Esophagus squamous epithelium (tissue), 5 donors: ENCODE measurements at places on chromosomes 6 and 20. TPM values are rescaled to one million over a fixed set of nuclear protein-coding genes. Genes with fewer than 3 reads are reported as not detected.

GRCh38 chr20:51860111-51860882, 58.0 kb upstream of the SALL4 start:
- H3K36me3 ChIP-seq = no peaks in the 10 kb centered on the region
- no peak overlapping the region for H3K4me3 ChIP-seq
- no peaks in the 10 kb centered on the region for H3K4me1 ChIP-seq
- peaks cover 11% of the 10 kb centered on the region for H3K27me3 ChIP-seq
- no peak for DNase-seq

DNA sequence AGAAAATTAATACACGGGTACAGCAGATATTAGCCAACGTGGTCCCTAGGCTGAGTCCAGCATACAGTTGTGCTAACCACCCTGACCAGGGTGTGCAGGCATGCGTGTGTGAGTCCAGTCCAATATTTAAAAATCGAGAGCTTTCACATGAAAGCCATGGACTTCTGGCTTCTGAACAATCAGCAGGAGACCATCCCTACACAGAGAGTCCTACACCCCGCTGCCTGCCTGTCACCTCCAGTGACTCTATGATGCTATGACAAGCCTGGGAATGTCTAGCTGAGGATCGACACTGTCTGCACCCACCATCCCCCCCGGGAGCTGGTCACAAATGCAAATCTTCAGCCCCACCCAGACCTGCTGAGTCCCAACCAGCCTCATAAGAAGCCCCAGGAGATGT, 7.9 kb downstream of the ACSS1 start:
- peaks cover 47% of the 10 kb centered on the region for H3K4me1 ChIP-seq
- no peak for DNase-seq
- peaks cover 7% of the 10 kb centered on the region for H3K36me3 ChIP-seq
- no peaks in the 10 kb centered on the region for H3K27me3 ChIP-seq
- no peak overlapping the region for H3K4me3 ChIP-seq
- H3K27ac ChIP-seq = peak overlapping the region; percentile 54

DNA sequence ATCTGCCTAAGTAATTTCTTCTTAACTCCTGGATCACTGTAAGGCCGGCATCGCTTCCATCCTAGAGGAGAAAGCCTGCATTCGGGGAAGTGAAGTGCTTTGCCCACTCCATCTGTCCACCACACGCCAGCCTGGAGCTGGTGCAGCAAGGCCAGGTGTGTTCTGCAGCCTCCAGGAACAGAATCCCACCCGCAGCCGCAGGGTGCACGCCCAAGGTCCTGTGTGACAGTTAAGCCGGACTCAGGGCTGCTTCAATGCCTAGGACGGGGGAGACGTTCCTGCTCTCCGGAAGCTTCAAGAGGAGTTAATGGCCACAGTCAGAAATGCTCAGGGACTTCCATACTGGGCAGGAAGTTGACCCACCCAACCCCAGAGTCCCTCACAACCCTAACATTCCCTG, 86.1 kb upstream of the QKI start:
- no peak overlapping the region for H3K27ac ChIP-seq
- H3K4me1 ChIP-seq = no peaks in the 10 kb centered on the region
- H3K4me3 ChIP-seq = no peak overlapping the region
- DNase-seq = no peak
- no peaks in the 10 kb centered on the region for H3K36me3 ChIP-seq
- H3K27me3 ChIP-seq = no peaks in the 10 kb centered on the region

DNA sequence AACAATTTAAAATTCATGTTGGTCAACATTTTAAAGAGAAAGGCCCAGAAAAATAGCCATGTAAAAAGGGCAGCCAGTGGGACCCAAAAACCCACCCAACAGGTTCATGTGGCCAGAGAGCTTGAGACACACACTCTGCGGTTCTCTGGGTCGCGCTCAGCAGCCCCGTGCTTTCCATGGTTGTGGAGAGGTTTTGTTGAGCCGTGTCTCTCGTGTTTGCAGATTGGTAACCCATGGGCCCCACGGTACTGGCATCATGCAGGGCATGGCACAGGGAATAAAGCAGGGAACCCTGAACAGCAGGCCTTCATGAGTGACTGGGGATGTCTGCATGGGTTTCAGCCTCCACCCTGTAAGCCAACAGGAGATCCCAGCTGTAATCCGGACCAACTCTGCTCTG, 127.7 kb upstream of the CST7 start:
- no peak for DNase-seq
- H3K36me3 ChIP-seq = no peaks in the 10 kb centered on the region
- H3K27ac ChIP-seq = no peak overlapping the region
- H3K4me3 ChIP-seq = no peak overlapping the region
- H3K4me1 ChIP-seq = no peaks in the 10 kb centered on the region

GRCh38 chr6:73704260-73704659, 8.3 kb downstream of the CD109 start:
- peak overlapping the region; percentile 85 for H3K27ac ChIP-seq
- H3K36me3 ChIP-seq = no peaks in the 10 kb centered on the region
- no peak overlapping the region for H3K4me3 ChIP-seq
- DNase-seq = no peak
- H3K27me3 ChIP-seq = no peaks in the 10 kb centered on the region

DNA sequence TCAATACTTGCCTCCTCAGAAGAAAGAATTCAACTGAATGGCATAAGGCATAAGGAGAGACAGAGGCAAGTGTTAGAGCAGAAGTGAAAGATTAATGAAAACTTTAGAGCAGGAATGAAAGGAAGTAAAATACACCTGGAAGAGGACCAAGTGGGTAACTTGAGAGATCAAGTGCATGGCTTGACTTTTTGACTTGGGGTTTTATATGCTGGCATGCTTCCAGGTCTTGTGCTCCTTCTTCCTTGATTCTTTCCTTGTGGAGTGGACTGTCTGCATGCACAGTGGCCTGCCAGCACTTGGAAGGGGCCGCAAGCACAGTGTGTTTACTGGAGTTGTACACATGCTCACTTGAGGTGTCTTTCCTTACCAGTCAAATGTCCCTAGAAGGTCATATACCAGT, 222.1 kb upstream of the UFL1 start:
- H3K36me3 ChIP-seq = no peaks in the 10 kb centered on the region
- H3K4me3 ChIP-seq = no peak overlapping the region
- no peaks in the 10 kb centered on the region for H3K27me3 ChIP-seq
- DNase-seq = no peak
- no peak overlapping the region for H3K27ac ChIP-seq

GRCh38 chr6:22071270-22072041, 225.4 kb downstream of the PRL start:
- no peak for DNase-seq
- H3K4me3 ChIP-seq = no peak overlapping the region
- no peaks in the 10 kb centered on the region for H3K27me3 ChIP-seq
- H3K4me1 ChIP-seq = no peaks in the 10 kb centered on the region
- no peaks in the 10 kb centered on the region for H3K36me3 ChIP-seq

GRCh38 chr20:18995455-18995854, 181.9 kb downstream of the SCP2D1 start:
- H3K4me3 ChIP-seq = no peak overlapping the region
- no peaks in the 10 kb centered on the region for H3K36me3 ChIP-seq
- H3K27ac ChIP-seq = no peak overlapping the region

DNA sequence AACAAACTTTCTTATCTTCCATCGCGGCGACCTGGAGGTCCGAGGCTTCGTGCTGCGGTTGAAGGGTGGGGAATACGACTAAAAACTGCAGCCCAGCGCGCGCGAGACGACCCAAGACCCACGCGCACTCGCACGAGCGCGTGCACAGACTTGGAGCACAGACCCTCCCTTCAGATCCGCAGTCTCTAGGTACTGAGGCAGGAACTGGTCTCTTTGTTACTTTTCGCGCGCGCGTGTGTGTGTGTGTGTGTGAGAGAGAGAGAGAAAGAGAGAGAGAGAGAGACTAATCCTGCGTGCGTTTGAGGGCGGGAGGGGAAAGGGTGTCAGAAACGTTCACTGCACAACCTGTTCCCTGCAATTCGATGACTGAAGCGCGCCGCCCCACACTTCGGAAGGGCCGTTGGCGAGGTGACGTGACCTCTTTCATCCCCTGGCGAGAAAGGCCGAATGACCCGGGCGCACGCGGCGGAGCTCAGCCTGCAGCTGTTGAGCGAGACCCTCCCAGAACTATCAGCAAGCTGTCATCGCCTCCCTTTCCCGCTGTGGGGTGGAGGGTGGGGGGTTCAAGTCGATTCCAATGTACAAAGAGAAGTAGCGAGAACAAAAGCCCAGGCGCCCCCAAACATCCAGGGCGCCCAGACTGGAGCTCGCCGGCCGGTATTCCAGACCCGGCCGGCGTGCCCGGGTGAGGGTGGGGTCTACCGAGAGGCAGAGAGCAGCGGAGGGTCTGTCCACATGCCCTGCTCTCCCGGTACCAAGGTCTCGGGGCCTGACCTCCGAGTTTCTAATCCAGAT, 1.5 kb upstream of the TUBB2B start:
- H3K27ac ChIP-seq = no peak overlapping the region
- peak overlapping the region; percentile 47 for H3K4me3 ChIP-seq
- no peak for DNase-seq
- peaks cover 48% of the 10 kb centered on the region for H3K4me1 ChIP-seq
- H3K36me3 ChIP-seq = no peaks in the 10 kb centered on the region

Gene TPBG
- 25.6 TPM for total RNA-seq

Gene SLC22A7
- not detected for total RNA-seq

Gene HLA-G
- total RNA-seq = not detected

Gene SLC17A2
- total RNA-seq = not detected
